ENCODE measurements at places on chromosomes 2 and 18. TPM values are rescaled to one million over a fixed set of nuclear protein-coding genes. Genes with fewer than 3 reads are reported as not detected.

DNA sequence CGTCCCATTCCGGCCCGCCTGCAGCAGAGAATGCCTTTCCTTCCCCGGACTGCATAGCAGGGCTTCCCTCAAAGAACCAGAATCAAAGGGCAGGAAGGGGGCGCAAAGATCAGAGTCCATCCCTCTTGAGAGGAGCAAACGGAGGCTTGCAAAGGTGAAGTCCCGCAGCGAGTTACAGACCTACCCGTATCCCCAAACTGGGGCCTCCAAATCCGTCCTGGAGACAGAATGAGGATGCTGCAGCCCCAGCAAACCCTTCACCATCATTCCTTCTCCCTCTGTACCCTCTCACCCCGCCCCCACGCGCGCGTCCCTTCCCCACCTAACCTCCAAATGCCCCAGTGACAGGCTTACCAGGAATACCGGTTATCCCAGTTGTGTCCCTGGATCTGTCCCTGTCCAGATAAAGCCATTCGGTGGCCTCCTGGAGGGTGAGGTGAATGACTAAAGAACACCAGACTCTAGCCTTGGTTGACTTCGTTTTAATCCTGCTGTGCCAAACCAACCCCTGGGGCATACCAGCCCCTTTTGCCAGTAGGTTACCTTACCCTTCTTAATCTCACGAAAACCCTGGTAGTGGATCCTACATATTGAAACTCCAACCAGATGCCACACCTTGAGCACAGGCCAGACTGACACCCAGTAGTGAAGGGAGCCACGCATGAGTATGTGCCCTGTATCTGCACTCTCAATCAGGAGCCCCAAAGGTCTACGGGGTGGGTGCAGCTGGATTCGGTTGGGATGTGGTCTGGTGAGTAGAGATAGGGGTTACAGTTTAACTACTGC, 961 bp upstream of the SLC40A1 start:
- peak overlapping the region; percentile 96 for H3K27ac ChIP-seq
- no peaks in the 10 kb centered on the region for H3K27me3 ChIP-seq
- peak overlapping the region; percentile 83 for H3K4me3 ChIP-seq
- peak; percentile 53 for DNase-seq
- H3K36me3 ChIP-seq = no peaks in the 10 kb centered on the region

- H3K36me3 ChIP-seq = no peaks in the 10 kb centered on the region
- H3K4me1 ChIP-seq = peaks cover 4% of the 10 kb centered on the region
- no peak overlapping the region for H3K4me3 ChIP-seq
Observed at GRCh38 chr18:23998820-23999219, 15.7 kb upstream of the TTC39C start.

DNA sequence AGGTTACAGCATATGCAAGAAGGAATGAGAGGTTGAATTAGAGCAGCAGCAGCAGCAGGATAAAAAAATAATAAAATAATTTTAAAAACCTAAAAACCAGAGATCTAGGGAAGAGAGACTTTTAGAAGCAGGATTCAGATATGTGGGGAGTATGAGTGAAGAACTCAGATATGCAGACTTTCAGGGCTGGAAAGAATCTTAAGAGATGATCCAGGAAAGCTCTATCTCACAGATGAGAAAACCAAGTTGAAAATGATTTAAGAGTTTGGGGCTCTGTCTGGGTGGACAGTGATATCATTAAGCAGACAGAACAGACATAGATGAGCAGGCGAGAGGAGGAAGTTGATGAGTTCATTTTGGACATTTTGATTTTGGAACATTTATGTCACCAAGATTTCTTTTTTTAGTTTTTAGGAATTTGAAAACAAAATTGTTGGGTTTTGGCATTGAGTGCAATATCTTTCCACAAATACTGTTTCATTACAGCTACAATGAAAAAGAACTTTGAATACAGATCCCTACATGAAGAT, 31.8 kb downstream of the BCL2 start:
- peaks cover 5% of the 10 kb centered on the region for H3K4me1 ChIP-seq
- no peak overlapping the region for H3K27ac ChIP-seq
- no peak overlapping the region for H3K4me3 ChIP-seq
- DNase-seq = no peak
- no peaks in the 10 kb centered on the region for H3K36me3 ChIP-seq

DNA sequence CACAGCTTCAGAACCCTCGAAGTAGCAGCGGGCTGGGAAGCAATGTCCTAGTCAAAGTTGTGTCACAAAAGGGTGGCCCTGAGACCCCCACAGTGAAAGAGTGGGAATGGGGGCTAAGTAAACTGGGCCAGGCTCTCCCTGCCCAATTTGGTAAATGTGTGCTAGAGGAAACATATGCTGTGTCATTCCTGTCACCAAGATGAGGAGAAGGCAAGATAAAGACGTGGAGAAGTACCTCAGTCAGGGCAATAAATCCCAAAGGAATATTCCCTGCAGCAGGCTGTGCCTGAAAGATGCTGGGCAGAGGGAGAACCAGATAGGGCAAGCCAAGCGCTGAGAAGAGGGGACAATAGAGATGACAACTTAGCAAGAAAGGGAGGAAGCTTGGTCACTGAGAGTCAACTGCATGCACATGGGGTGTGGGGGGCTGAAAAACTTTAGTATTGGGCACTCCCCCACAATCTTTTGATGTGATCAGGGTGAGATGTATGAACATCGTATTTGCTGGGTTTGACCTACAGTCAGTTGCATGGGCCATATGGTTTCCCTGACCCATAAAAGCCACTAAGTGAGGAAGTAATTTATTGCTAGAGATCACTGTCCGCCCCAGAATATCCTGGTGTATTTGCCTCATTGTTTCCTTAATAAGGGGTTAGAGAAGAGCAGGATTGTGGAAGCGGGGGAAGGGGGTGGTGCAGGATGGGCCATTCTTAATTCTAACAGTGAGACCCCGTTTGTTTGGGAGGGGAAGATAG, 49.9 kb upstream of the CXCR4 start:
- no peak overlapping the region for H3K27ac ChIP-seq
- H3K27me3 ChIP-seq = no peaks in the 10 kb centered on the region
- no peak for DNase-seq

- DNase-seq = no peak
- H3K4me1 ChIP-seq = peaks cover 16% of the 10 kb centered on the region
- H3K36me3 ChIP-seq = no peaks in the 10 kb centered on the region
- no peak within 1 kb of the TSS for H3K4me3 ChIP-seq
- peak within 1 kb of the TSS; percentile 37 for H3K27ac ChIP-seq
- H3K27me3 ChIP-seq = no peaks in the 10 kb centered on the region
Observed at GRCh38 chr2:201698588-201699226, at the start of gene MPP4. TSS of gene MPP4 (minus strand) at chr2:201698644. CDS start at chr2:201693954, 4,690 bp downstream.

DNA sequence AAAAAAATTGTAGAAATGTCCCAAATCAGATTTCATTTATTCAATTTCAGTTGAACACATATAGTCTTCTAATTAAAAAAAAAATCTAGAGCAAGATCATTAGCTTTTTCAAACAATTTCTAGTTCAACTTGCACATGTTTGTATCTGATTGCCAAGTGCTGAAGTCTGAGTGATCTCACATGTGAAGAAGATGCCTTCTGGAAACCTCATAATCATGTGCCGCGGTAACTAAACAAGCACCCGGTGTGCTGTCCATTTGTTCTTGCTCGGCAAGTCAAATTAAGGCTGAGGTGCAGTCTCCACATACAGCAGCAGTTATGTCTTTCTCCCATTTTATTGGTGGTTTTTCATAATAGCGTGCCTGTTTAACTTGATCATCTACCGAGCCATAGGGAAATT, 18.7 kb downstream of the CABLES1 start:
- H3K27me3 ChIP-seq = no peaks in the 10 kb centered on the region
- H3K4me3 ChIP-seq = no peak overlapping the region
- H3K36me3 ChIP-seq = no peaks in the 10 kb centered on the region
- no peak overlapping the region for H3K27ac ChIP-seq
- no peaks in the 10 kb centered on the region for H3K4me1 ChIP-seq

DNA sequence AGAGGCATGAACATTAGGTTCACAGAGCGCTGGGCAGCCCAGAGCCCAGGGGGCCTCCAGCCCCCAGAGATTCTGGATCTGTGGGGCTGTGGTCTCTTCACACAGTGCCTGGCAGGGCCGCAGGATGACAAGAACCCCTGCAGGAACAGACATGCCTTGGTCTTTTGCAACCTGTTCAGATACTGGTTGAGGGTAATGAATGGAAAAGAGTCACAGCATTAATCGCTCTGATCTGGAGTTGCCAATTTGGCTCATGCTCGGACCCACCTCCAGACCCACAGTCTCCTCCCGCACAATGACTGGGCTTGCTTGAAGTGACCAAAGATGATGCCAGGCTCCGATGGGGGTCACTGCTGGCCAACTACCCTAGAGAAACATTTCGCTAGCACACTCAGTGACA, 229.4 kb upstream of the SMAD2 start:
- no peaks in the 10 kb centered on the region for H3K36me3 ChIP-seq
- no peak overlapping the region for H3K4me3 ChIP-seq
- no peak overlapping the region for H3K27ac ChIP-seq
- DNase-seq = no peak

Gene CD28
- not detected for polyA plus RNA-seq

Gene TSHZ1
- polyA plus RNA-seq = 8.5 TPM

Data from hepatocyte (in vitro differentiated cells).